SHP77 (cell line): ENCODE measurements at places on chromosomes 6 and 20.
A peak's percentile ranks its signal among the peaks of the same experiment; 100 is the strongest.

DNA sequence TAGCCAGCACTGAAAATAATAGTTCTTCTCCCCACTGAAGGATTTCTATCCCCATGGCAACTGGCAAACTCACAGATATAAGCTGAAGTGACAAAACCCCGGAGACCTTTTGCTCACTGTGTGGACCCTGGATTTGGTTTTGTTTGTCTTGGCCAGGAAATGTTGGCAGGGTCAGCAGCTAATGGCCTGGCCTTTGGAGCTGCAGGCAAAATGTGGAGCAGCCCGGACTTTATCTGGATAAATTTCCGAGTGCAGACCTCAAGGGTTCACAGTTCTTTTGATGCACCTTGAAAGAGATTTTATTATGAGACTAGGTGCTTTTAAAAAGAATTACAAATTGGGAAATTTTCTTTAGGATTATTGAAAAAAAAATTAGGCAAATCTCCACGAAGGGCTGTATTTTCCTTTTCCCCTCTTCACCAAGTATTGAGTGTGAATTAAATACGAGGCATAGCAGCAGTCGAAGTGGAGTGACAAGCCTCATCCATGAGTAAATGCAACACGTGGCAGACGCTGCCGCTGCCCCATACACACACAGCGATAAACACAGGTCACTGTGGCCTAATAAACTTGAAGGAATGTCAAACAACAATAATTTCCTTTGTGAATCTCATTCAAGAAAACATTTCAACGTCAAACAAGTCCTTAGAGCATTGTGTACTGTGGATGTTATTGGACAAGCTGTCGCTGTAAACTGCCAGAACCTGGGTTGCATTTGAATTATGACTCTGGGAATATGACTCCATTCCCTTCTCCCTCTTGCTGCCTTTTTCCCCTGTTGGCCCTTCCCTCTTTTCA lies 35.1 kb upstream of the CCN6 start:
- peak; percentile 20 for DNase-seq

DNA sequence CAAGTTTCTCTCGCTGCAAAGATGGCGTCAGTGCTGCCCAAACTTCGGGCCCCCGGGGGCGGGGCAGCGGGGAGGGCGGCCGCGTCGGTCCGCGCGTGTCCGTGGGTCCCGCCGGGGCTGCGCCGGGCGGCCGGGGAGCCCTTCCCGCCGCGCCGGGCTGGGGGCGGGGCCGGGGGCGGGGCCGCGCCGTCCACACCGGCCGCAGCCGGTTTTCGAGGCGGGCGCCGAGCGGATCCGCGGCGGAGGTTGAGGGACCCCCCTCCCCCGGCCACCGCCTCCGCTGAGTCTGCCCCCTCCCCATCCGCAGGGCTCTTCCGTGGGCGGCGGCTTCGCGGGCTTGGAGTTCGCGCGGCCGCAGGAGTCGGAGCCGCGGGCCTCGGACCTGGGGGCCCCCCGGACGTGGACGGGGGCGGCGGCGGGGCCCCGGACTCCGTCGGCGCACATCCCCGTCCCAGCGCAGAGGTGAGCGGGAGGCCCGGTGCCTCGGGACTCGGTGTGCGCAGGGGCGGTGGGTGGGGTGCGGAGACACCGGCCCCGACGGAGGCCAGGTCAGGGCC lies 572 bp downstream of the SLC2A4RG start:
- no peak for DNase-seq

DNA sequence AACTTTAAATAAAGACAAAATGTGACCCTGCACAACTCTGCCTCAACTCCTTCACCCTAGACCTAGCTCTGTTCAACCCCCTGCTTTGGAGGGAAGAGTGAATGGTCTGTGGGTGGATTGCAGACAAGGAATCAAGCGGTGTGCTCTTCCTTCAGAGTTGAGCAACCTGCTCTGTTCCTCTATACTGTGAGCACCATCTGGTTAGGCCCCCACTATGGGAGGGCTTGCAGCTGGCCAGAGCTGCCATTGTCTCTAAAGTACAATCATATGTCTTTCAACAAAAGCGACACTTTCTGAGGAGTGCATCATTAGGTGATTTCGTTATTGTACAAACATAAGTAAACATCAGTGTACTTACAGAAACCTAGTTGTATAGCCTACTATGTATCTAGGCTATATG lies 406.1 kb upstream of the MARCKS start:
- no peak for DNase-seq

DNA sequence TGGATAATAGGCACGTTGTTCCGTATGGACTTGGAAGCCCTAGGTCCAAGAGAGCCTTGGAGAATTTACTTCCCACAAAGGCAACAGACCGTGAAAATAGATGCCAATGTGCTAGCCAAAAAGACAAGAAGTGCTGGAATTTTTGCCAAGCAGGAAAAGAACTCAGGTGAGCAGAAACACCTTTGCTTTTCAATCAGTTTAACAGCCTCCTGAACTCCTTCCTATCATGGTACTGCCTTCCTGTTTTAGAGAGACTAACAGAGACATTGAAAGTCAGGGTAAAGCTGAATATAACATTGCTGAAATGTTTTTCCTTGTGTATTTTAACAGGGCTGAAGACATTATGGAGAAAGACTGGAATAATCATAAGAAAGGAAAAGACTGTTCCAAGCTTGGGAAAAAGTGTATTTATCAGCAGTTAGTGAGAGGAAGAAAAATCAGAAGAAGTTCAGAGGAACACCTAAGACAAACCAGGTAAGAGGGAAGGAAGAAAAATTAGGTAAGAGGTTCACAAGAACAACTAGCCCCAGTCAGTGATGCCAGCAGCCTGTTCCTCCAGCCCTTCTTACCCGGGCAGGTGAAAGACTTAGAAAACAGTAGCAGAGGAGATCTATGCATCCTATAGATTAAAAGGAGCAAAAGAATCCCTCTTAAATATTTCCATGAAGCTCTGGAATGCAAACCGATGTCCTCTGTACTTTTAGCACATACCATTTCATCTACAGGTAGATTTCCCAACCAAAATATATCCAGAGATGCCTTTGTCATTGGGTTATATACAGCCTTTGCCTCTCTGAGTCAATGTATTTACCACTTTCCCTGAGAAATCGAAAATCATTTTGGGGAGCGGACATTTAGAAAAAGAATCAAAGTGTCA lies 4.0 kb downstream of the EDN1 start:
- no peak for DNase-seq

DNA sequence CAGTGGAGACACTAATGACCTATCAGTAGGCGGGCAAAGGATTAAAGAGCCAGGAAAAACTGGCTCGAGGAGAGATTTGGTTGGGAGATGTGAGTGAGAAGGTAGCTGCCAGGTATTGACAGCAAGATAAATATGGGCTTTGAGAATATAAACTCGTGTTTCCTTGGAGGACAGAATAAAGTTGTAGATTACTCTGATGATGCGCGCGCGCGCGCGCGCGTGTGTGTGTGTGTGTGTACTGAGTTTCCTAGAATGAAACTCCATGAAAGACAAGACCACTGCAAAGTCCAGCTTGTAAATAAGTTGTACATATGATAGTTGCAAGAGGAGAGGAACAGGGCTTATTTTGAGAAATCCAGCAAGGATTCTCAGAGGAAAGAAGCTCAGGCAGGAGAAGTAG lies 13.3 kb upstream of the TREM2 start:
- no peak for DNase-seq

- no peak for DNase-seq
Measured at GRCh38 chr6:111329882-111330633, 153.0 kb downstream of the REV3L start.

DNA sequence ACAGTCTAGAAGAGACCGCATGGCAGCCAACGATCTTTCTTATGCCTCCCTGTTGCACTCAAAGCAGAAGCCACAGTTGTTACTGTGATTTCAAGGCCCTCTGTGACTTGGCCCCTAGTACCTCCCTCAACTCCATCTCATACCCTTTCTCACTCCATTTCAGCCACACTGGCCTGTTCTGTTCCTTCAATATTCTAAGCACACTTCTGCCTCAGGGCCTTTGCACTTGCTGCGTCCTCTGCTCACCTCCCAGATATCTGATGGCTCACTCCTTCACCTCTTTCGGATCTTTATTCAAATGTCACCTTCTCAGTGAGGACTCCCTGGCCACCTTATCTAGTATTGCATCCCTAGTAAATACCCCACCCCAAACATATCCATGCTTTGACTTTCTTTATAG lies 29.4 kb upstream of the CCN6 start:
- no peak for DNase-seq

GRCh38 chr6:22558288-22558882 lies 11.0 kb upstream of the HDGFL1 start:
- no peak for DNase-seq

DNA sequence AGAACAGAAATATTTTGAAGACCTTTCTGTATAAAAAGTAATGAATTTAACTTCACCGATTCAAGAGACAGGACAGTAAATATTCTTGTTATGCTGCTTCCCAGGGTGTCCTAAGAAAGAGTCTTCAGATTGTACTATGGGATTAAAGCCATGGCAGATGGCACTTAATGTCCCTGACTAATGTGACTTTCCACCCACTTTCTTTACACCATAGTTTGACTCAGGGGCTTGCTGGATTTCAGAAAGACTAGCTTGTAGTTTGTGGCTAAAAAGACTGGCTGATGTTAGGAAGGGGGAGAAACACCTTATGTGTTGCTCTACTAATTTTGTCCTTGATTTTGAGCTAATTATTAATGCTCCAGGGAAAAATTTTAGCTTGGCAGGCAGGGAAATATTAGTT lies 75.9 kb downstream of the UTRN start:
- no peak for DNase-seq

GRCh38 chr20:8363970-8364733 lies 232.1 kb downstream of the PLCB1 start:
- DNase-seq = no peak

GRCh38 chr6:96837081-96837971 lies at the start of gene GPR63:
Gene GPR63, minus strand, starts transcription at chr6:96837477. Its CDS starts 37,746 bp downstream, at chr6:96799731.
- peak; percentile 44 for DNase-seq

DNA sequence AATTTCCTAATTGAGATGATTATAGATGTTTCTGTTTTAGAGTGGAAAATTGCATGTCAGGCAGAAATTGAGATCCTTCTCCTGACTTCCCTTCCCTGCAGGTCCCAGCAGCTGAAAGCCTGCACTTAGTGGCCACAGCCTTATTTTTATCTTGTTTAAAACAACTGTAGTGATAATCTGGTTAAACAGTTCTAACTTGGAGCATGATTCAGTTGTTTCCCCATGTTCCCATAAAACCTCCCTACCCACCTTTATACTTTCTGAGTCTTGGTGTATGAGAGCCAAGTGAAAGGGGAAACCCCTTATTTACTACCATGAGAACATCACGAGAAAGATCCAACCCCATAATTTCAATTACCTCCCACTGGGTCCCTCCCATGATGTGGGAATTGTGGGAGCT lies 195.2 kb downstream of the SLC16A10 start:
- DNase-seq = no peak

DNA sequence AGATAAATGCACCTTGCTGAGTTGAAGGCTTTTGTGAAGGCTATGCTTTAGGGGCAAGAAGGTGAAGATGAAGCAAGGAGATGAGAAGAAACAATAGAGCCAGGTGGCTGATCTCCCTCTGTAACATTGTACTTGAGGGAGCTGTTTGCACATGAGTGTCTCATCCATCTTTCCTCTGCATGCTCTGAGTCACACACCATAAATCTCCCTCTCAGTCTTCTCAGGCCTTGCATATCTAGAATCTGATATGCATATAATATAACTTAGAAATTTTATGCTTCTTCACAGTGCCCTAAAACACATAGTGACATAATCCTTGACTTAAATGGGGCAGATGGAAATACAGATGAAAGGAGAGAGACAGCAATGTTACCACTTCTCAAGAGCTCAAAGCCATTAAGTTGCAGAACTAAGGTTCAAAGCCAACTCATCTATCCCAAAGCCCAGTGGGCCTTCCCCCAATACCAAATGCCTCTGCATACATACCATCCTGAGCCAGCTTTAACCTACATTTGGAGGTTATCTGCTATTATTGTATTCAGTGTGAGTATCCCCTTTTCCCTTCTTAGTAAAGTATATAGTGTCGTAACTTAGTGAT lies 62.4 kb upstream of the STXBP5 start:
- peak; percentile 53 for DNase-seq

DNA sequence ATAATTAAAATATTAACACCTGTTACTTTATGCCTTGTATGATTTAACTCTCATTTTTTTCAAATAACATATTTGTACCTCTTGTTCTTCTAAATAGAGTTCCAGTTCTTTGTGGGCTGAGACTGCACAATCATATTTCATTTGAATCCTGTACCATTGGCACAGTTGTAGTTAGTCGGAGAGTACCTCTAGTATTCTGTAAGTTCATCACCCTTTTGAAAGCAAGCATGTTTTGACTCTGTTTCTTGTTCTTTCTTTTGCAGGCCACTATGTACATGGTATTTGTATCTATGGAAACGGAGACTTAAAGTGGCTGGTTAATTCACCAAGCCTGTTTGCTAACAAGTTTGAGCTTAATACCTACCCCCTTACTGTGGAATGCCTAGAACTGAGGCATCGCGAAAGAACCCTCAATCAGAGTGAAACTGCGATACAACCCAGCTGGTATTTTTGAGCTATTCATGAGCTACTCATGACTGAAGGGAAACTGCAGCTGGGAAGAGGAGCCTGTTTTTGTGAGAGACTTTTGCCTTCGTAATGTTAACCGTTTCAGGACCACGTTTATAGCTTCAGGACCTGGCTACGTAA lies 68.2 kb downstream of the C6orf52 start:
- DNase-seq = no peak

DNA sequence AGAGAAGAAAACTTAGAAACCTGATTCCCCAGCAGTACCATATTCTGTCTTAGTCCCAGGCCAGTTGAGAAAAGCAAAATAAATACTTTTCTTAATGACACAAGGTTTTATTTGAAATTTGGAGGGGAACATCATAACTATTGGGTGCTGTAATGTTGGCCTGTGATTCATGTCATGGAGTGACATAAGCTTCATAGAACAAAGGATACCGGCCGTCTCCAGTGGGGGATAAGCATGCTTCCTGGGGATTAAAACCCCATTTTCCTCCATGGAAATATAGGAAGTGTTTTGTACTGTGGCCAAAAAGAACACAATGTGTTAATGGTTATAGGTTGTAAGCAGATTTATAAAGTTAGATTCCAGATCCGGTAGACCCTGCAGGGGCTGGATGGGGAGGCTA lies 18.0 kb downstream of the MTHFD1L start:
- no peak for DNase-seq

DNA sequence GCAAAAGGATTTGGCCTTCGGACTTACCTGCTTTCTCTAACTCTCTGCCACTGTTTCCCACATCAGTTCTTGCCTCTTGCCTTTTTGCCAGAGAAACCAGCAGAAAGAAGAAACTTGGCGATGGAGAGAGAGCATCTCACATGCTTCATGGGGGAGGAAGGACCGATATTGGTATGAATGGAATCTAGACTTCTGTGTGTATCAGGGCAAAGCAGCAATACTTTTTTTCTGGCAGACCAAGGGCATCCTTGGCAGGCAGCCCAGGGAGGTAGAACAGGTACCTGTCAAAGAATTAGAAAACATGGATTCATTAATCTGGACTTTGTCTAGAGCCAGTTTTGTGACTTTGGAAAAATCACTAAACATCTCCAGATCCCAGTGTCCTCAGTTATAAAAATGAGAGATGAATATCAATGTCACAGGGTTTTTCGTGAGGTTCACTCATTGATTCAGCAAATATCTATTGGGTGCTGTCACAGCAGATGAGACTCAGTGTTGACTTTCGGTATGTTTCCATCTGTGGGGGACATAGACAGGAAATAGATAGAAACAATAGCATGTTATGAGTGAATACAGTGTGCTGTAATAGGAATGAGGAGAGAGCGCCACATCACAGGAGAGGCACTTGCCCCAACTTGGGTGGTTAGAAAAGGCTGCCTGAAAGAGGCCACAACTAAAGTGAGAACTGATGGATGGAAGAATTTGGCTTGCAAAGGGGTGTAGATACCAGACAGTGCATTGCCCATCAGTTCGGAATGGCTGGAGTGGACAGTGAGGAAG lies 114.1 kb downstream of the CD83 start:
- DNase-seq = no peak

GRCh38 chr20:50585678-50586077 lies 75.5 kb downstream of the PTPN1 start:
- no peak for DNase-seq
